Fibroblast of the aortic adventitia (primary cell): ENCODE measurements at places on chromosomes 2 and 18. TPM values are rescaled to one million over a fixed set of nuclear protein-coding genes. Genes with fewer than 3 reads are reported as not detected.

CD302 gene
- 23.0 and 33.0 TPM in 2 replicates for total RNA-seq

TIMM21 gene
- 6.5 and 34.5 TPM in 2 replicates for total RNA-seq

IL1RN gene
- total RNA-seq: 1.1 TPM in 1 of 2 replicates, not detected in the other

MYO5B gene
- total RNA-seq: 0.09 and 0.16 TPM in 2 replicates

SOX11 gene
- total RNA-seq: 0.54 TPM in 1 of 2 replicates, not detected in the other
